NCI-H1930 (cell line): ENCODE measurements at places on chromosomes 11 and 22.

DNA sequence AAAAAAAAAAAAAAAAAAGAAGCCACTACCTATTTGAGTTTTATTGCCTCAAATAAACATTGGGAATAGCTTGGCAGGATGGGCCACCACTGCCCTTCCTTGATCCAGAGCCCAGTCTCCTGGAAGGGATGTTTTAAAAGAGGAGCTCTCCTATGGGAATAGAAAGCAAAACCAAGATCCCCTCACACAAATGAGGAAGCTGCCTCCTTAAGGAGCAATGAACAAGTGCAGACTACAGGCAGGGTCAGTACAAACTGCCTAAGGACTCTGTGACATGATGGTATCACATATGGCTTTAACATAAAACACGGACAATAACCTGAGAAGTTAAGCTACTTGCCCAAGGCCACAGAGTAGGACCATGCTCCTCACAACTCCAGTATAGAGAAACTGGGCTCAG lies 120.8 kb downstream of the NAT10 start:
- no peak for DNase-seq

- no peak for DNase-seq
Observed at GRCh38 chr11:115961159-115962003, 457.2 kb upstream of the CADM1 start.

GRCh38 chr11:7655253-7656217 lies 17.8 kb downstream of the CYB5R2 start:
- DNase-seq: no peak

DNA sequence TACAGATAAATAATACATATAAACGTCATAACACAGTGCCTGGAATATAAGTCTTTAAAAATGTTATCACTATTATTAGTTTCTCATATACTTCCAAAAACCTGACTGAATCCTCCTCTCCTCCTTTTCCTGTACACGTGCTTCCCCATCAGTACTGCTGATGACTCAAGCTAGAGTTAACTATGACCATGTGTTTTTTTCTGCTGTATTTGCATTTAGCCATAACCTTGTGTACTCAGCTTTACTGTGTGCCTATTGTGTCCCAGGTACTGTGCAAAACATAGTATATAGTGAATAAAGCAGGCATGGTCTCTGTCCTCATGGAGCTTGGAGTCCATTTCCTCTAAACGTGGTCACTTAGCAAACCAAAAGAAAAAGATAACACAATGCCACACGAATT lies 56.5 kb upstream of the ARHGAP32 start:
- no peak for DNase-seq

DNA sequence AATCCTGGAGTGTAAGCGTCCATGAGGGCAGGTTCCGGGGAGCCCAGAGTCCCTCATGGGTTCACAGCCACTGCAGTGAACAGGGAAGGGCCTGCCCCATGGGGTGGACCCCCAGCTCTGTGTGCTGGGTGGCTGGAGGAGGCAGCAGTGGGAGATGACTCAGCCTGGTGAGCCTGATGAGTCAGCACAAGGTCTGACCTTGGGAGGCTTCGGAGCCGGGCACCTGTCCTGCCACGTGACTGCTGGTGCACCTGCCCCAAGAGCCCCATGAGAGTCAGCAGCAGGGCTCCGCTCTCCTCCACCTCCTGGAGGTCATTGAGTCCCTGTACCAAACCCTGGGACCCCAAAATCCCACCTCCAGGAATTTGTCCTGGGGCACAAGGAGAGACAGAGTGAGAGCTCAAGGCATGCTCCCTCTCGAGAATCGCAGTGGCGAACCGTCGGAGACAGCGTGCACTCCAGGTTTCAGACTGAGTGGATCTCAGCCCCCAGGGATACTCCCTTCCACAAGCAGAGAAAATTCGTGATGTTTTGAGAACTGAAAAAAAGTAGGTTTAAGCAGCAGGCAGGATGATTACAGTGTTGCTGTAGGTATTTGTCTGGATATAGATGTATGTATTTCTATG lies 1221.7 kb downstream of the BRD1 start:
- no peak for DNase-seq

- no peak for DNase-seq
Observed at GRCh38 chr11:42329929-42330565, 870.6 kb upstream of the LRRC4C start.

- no peak for DNase-seq
Observed at GRCh38 chr11:64342869-64343745, 3.1 kb downstream of the CCDC88B start.
